SW 1271 (cell line): ENCODE measurements at places on chromosomes 2 and 18.

DNA sequence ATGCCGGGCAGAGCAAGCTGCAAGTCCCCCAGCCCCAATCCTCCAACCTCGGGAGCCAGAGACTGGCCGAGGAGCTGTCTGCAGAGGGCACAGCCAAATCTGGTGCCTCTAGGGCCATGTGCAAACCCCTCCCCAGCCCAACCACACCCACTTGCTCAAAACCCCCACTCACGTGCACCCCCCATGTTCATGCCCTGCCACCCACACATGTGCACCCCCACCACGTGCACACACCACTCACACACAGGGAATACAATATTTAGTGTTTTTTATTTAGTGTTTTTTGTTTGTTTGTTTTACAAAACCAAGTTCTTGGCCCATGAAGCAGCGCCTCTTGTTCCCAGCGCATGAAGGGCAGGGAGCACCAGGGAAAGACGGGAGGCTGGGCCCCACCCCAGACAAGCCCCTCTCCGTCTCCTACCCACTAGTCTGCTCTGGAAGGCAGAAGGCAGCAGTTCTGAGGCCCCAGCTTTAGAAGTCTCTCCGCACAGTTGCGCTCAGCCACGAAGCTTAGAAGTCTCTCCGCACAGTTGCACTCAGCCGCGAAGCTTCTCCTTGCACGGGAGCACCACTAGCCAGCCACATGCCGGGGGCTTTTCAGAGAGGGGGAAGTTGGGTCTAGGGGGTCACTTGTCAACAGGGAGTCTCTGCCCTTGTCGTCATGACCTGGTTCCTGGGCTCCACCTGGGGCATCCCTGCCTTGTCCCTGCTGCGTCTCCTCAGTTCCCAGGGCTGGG is 276.1 kb upstream of the HDAC4 start:
- DNase-seq: no peak

DNA sequence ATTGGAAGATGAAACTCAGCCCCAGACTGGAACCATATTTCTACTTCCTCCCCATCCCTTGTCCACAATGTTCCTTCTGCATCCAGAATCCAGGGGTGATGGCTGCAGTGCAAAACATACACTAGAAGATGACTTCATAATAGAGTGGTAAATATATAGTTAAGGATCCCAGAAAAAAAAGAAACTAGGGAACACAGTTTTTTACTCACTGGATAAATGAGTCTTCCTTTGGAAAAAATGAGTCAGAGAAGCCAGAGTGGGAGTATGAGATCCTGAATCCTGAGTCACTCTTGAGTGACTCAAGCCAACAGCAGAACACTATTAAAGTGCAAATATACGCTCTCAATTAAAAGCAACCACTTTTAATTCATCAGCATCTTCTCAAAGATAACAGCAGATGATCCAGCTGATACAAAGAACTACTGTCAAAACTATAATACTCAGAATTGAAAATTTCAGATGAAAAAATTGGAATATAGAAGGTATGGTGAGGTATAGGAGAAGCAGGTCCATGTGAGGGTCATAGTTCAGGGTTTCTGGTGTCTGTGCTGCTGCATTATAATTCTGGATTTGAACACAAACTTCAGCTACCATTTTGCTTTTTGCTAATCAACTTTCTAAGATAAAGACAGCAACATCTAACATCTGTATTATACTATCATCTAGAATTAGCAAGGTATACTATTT is 987.2 kb upstream of the CDH2 start:
- peak; percentile 92 for DNase-seq

DNA sequence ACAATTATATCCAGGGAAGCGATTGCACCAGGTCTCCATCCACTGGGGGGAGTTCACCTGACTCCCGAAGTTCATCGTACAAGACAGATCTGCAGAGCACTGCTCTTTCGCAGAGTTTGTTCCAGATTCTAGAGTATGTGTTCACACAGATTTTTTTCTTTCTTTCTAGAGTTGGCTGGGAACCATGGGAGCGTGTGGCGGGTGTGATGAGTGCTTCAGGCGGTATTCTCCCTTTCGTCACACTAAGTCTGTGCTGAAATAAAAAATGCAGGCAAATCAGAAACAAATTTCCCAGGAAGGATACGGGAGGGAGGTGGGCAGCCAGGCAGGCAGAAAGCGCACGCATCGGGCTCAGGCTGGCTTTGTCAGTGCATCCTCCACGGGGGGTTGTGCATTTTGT is 129.8 kb upstream of the SOX11 start:
- DNase-seq: no peak

GRCh38 chr18:26440644-26441043 is 107.7 kb downstream of the KCTD1 start:
- no peak for DNase-seq
